ENCODE measurements at places on chromosomes 3 and 15.

GRCh38 chr3:55165278-55165677, 237.4 kb upstream of the LRTM1 start:
- no peak for DNase-seq

GRCh38 chr3:2372306-2372705, 273.6 kb downstream of the CNTN4 start:
- no peak for DNase-seq

DNA sequence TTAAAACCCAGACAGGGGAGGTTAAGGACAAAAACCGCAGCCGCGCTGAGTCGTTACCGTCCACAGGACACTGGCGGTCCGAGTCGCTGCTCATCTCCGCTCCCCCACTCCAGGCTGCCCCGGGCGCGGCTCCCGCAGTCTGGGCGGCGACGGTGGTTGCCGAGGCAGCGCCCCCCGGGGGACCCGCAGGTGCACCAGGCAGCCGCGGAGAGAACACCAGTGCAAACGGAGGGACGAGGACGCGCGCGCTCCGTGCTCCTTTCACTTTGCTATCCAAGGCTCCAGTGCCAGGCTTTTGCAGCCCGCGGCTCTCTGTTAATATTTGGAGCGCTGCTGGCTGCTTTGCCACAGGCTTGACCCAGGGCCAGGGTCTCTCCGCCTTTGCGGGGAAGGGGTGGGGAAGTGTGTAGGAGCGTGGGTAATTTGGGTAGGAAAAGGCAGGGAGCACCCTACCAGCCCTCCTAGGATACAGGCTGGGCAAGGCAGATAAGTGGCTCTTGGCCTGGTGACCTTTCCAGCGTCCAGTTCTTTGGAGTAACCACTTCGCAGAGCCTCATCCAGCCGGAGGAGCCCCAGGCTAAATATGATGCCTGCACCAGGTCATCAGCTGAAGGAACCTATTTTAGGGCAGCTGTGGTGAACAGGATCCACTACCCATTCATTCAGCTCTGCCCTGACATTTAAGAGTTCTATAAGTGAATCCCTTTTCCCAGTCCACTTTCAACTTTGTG, at the start of gene GADL1:
Gene GADL1 (minus strand): TSS at position 141 of the 731 bp plus-strand sequence. CDS start 47 bp downstream, at position 94.
- peak; percentile 41 for DNase-seq

GRCh38 chr3:126373682-126374601, 16.7 kb upstream of the KLF15 start:
- no peak for DNase-seq

DNA sequence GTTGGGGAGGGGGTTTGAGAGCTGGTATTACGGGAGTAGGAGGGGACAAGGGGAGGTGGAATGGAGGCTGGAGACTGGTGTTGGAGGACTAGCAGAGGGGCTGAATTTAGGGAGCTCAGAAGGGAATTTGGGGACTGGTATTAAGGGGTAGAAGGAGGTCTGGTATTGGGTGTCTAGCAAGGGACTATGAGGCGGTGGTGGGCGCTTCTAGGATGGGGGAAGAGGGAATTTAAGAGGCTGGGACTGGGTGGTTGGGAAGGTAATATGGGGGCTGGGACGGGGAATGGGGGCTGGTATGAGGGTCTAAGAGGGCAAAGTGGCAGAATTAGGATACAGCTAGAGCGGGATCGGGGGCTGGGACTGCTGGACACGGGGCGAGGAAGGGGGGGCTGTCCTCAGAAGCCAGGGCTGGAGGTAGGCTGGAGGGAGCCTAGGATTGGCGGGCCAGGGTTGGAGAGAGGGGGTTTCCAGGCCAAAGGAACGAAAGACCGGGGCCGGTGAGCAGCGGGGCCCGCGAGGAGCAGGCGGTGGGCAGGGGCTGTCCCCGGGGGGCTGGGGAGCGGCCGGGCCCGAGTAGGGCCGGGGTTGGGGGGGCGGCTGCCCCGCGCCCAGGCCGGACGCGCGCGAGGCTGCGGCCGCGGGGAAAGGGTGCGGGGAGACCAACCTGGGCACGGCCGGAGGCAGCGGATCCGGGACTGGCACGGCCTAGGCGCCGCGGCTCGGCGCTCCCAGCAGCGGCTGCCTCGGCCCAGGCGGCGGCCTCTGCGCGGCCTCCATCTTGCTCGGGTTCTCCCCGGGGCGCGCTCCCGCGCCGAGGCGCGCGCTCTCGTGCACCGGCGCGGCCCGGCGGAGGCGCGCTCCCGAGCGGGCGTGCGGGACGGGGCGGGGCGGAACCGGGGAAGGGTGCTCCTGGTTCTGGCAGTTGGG, at the start of gene LHFPL4:
Gene LHFPL4 (minus strand): TSS at position 802 of the 927 bp plus-strand sequence. CDS start 1,143 bp downstream, outside the sequence.
- no peak for DNase-seq

DNA sequence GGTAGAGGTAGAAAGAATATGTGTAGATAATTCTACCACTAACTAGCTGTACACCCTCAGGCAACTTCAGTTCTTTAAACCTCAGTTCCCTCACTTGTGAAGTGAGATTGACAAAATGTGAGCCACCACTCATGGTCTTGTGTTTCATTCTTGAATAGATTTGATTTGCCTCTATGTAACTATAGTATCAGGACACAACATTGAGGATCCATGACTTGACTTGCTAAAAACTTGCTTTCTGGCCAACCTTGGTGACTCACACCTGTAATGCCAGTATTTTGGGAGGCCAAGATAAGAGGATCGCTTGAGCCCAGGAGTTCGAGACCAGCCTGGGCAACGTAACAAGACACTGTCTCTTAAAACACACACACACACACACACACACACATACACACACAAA, 115.8 kb upstream of the FLNB start:
- DNase-seq, result no peak

DNA sequence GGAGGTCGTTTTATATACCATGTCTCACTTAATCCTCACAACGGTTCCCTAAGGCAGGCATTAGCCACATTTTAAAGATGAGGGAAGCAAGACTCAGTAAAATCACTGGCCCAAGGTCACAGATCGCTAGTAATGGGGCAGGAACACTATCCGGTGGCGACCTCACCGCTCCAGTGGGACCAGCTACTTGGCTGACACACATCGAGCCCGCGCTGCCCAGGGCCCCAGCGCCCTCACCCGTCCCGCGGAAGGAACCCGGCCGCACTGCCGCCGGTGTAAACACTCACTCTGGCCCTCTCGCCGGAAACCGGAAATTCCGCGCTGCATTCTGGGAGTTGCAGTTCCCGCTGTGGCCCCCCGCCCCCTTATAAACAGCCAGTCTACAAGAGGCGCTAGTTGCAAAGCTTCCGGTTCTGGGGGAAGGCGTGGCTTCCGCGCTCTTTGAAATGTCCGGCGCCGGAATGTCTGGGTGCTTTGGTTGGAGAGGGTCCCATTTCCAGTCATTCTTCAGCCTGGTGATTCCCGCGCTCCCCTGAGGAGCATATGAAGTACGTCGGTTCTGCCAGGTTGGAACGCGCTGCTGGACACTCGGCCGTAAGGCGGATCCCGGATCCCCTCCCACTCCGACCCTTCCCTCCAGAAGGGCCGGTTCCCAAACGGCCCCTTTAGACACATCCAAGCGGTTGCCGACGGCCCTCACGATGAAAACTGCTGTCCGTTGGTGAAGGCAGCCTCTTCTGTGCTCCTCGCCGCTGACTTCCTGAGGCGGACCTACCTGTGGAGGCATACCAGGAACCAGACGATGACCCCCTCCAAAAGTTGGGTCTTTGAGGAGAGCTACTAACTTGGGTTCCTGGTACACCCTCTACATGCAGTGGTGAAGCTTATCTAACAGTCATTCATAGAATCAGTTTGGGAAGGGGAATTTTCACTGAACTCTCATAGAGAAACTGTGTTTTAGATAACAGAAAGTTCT, at the start of gene UBL7:
Gene UBL7 (minus strand): TSS at position 290 of the 976 bp plus-strand sequence. CDS start 2,293 bp downstream, outside the sequence.
- DNase-seq, result peak; percentile 97

- DNase-seq, result no peak
These were observed 141.8 kb downstream of the OPA1 start for GRCh38 chr3:193734737-193735366.

GRCh38 chr3:128167646-128167972, 14.3 kb downstream of the EEFSEC start:
- DNase-seq, result no peak

- no peak for DNase-seq
These were observed 568 bp downstream of the SENP2 start for GRCh38 chr3:185586686-185587039.

GRCh38 chr3:131883711-131884407, 151.0 kb downstream of the CPNE4 start:
- DNase-seq, result no peak

GRCh38 chr3:172550347-172550943, 27.2 kb upstream of the TNFSF10 start:
- DNase-seq, result peak; percentile 74

GRCh38 chr3:119562307-119562961, 3.0 kb upstream of the CD80 start:
- no peak for DNase-seq

DNA sequence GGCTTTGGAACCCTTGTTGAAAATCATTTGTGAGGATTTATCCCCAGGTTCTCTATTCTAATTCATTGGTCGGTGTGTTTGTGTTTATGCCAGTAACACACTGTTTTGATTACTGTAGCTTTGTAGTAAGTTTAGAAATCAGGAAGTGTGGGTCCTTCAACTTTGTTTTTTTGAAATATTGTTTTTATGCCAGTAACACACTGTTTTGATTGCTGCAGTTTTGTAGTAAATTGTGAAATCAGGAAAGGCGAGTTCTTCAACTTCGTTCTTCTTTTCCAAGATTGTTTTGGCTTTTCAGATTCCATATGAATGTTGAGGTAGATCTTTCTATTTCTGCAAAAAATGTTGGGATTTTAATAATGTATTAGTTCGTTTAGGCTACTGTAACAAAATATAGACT, 314.6 kb downstream of the RPLP1 start:
- no peak for DNase-seq

DNA sequence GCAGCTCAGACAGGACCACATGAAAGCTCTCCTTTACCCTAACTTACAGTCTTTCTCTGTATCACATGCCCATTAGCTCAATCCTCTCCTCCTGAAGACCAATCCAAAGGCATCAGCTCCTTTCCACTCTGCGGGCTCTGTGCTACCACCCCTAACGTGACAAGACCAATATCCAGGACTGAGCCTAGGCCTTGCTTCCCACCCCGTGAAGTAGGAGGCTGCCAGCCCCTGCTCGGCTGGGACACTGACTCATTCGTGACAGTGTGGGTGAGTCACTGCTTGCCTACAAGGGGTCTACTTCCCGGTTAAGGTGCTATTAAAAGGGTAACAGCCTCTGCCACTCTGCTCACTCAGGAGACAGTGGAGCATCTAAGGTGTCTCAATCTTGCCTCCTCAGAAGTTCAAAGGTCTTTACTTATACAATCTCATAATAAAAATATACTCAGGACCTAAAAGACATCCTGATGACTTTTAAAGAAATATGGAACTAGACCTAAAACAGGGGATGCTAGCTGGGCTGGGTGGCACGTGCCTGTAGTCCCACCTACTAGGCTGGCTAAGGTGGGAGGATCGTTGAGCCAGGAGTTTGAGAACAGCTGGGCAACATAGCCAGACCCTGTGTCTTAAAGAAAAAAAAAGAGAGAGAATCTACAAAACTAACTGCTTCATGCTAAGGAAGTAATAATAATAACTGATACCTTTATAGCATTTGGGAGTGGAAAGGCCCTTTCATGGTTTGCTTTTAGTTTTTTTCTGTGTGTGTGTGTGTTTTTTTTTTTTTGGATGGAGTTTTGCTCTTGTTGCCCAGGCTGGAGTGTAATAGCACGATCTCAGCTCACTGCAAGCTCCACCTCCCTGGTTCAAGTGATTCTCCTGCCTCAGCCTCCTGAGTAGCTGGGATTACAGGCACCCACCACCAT, 55.0 kb downstream of the TMEM44 start:
- DNase-seq, result no peak

Measured in activated naive CD4-positive, alpha-beta T cell treated with anti-CD3 and anti-CD28 coated beads, Interleukin-2, amount 50 U/mL, for 72 hours (primary cell).